Spinal cord (tissue), 10 donors: ENCODE measurements at places on chromosomes 16 and 17. TPM values are rescaled to one million over a fixed set of nuclear protein-coding genes. Genes with fewer than 3 reads are reported as not detected.

- no peak for DNase-seq
- no peak overlapping the region for H3K4me3 ChIP-seq
- H3K4me1 ChIP-seq: peaks cover 17% of the 10 kb centered on the region
- H3K27me3 ChIP-seq: no peaks in the 10 kb centered on the region
- peaks cover 41% of the 10 kb centered on the region for H3K36me3 ChIP-seq
Observed at GRCh38 chr16:10968498-10968897, 24.1 kb downstream of the CLEC16A start.

The RAI1 gene
- total RNA-seq: 12.5 TPM

- peak; percentile 16 for DNase-seq
- peaks cover 3% of the 10 kb centered on the region for H3K36me3 ChIP-seq
- peaks cover 6% of the 10 kb centered on the region for H3K27me3 ChIP-seq
- no peak overlapping the region for H3K4me3 ChIP-seq
Observed at GRCh38 chr16:27448532-27449433, 46.8 kb downstream of the IL21R start.

The MT1H gene
- not detected for total RNA-seq

The PRSS36 gene
- 2.8 TPM for total RNA-seq

DNA sequence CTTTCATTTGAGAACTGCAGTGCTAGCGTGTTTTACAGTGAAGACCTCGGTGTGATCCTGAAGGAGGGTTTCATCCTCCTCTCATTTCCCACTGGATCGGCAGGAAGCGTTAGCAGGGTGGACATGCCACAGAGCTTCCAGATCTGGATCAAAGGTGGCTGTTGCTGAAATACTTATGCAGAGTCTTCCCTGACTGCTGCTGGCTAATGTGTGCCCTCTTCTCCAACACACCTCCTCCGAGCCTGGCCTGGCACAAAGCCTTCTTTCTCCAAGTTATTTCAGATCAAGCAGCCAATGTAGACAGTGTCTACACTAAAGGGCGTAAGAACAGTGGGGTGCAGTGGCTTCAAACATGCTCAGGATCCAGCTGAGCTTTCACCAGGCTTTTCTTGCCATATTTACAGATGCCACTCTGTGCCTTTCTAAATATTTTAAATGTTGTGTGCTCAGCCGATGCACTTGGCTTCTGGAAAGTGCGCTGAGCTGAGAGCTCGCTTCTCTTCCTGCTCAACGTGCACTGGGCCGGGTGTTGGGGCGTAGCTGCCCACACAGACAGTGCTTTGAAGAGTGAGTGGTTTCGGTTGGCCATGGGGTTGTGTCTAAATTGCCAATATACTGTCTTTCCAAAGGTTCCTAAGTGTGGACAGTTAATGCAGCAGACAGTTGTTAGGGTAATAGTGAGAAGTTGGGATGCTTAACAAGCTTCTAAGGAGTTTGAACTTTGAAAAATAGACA lies 2.1 kb downstream of the ZNF750 start:
- no peaks in the 10 kb centered on the region for H3K27me3 ChIP-seq
- no peak overlapping the region for H3K4me3 ChIP-seq
- H3K36me3 ChIP-seq: peaks cover 35% of the 10 kb centered on the region
- peak overlapping the region; percentile 13 for H3K27ac ChIP-seq
- H3K4me1 ChIP-seq: peaks cover 19% of the 10 kb centered on the region

The TTYH2 gene
- 25.0 TPM for total RNA-seq

The SLC4A1 gene
- total RNA-seq: 34.6 TPM

GRCh38 chr16:89113661-89114060 lies 20.0 kb downstream of the ACSF3 start:
- DNase-seq: no peak
- no peaks in the 10 kb centered on the region for H3K27me3 ChIP-seq
- peaks cover 6% of the 10 kb centered on the region for H3K4me1 ChIP-seq

GRCh38 chr16:55976815-55977214 lies 101.6 kb upstream of the CES5A start:
- no peaks in the 10 kb centered on the region for H3K27me3 ChIP-seq
- no peaks in the 10 kb centered on the region for H3K4me1 ChIP-seq
- H3K4me3 ChIP-seq: no peak overlapping the region
- H3K27ac ChIP-seq: no peak overlapping the region
